ENCODE measurements at places on chromosomes 1 and 21.

DNA sequence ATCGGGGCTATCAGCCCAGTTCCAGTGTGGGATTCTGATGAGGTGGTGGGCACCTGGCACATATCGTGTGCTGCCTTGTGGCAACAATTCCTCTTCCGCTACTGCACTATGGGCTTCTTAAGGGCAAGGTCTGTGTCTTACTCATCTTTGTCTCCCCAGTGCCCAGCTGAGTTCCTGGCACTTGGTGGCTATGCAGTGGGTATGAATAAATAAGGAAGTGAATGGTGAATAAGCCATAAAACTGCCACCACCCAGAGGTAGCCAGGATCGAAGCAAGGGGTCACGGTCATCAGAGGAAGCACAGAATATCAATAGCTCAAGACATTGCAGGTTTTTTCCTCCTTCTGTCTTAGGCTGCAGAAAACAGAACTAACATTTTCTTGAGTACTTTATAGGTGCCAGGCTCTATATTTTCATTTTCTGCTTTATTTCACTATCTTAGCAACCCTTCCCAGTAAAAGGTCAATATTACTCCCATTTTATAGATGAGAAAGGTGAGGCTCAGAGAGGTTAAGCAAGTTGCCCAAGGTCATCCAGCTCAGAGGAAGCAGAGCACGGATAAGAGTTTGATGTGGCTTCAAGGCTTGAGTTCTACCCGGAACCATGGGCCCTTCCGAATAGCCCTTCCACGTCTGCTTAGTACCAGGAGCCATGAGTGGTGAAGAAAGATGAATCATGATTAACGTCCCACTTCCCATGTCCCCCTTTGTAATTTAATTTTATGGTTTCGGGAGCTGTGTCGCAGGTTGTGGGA, 10.2 kb downstream of the C1orf94 start:
- no peak for DNase-seq

- DNase-seq, result peak; percentile 14
Observed at GRCh38 chr1:118987468-118988185, 516 bp downstream of the TBX15 start.

GRCh38 chr21:36692114-36692834, 6.6 kb upstream of the SIM2 start:
- no peak for DNase-seq

DNA sequence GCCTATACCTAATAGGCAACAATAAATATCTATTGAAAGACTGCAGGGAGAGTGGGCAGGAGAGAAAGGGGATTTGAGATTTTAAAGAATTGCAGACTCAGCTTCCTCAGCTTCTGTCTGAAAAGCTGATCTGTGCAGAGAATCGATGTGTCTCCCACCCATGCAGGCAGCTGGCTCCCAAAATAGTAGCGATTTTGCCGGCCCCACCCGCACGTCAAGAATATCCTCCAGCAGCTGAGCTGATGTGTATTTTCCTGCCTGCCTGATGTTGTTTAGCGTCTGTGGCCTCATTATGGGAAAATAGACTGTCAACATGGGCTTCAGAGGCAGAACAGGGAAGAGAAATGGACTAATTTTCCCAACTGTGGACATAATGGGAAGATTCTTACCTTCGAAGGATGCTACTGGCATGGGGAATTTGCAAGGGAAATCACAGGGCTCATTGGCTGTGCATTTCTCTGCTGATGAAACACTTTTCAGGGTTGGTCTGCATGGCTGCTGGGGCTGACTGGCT, 699.8 kb downstream of the PTPRU start:
- no peak for DNase-seq

GRCh38 chr1:225534772-225535171, 106.9 kb upstream of the LBR start:
- DNase-seq, result no peak

DNA sequence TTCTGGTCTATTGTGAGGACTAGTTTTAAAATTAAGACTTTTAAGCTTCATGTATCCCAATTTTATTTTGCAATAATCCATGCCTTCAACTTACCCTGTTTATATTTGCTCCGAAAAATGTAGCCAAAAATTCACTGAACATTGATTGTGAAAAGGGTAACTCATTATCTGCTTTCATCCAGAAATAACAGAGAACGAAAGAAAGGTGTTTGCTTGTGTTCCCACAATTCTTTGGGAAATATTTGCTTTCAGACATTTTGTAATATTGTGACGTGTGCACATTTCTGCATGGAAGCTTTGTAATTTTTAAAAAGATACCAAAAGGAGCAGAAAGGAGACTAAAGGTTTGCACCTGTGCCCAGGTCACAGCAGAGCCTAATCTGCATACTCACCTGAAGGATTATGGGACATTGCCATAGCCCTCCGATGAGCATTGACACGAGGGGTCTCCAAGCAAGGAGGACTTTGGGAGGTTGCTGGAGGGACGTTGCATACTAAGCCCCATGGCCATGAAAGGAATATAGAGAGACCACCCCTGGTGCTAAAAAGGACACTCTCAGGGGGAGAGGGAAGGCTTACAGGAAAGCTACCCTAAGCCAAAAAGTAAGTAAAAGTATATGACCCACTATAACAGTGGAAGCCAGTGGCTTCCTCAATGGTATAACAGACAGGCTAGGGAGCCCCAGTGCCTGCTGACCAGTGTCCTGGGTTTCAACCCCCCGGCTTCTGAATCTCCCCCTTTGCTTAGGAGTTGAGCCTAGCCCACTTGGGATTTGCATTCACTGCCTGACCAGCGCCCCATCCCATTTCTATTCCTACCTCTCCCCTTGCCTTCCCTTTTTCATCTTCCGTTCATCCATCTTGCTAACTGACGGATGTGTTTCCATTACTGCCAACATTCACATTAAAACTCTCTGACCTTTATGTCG, 148.6 kb upstream of the ZC3H12A start:
- no peak for DNase-seq
